Stimulated activated CD4-positive, alpha-beta T cell treated with anti-CD3 and anti-CD28 coated beads, Interleukin-15, amount 100 ng/mL, for 1 hour (primary cell): ENCODE measurements at places on chromosomes 5 and 9.

- no peak for DNase-seq
Observed at GRCh38 chr9:138111607-138112006, 234.0 kb downstream of the CACNA1B start.

- no peak for DNase-seq
Observed at GRCh38 chr9:122370869-122371755, at the start of gene PTGS1. TSS of gene PTGS1 (plus strand) at chr9:122371024. CDS start at chr9:122371085, 61 bp downstream.

DNA sequence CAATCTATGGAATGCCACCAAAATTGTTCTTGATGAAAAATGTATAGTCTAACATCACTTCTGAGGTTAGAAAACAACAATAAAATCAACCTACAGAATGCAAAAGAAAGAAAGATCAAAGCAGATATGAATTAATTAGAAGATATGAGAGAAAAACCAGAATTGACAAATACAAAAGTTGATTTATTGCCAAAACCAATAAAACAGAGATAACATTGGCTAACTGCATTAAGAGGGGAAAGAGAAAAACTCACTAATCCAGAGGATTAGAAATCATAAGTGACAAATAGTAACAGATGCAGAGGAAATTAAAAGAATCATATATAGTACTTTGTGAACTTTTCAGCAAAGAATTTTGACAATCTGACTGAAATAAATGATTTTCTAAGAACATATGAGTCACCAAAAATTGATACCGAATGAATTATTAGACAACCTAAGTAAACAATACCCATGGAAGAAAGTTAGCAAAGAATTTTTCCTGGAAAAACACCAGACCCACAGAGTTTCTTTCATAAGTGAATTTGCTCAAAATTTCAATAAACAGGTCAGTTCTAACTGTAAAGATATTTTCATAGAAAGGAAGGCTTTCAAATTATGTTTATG, 167.7 kb downstream of the AOPEP start:
- DNase-seq, result no peak

GRCh38 chr5:18403941-18404438, 769.7 kb downstream of the TAF11L14 start:
- no peak for DNase-seq

DNA sequence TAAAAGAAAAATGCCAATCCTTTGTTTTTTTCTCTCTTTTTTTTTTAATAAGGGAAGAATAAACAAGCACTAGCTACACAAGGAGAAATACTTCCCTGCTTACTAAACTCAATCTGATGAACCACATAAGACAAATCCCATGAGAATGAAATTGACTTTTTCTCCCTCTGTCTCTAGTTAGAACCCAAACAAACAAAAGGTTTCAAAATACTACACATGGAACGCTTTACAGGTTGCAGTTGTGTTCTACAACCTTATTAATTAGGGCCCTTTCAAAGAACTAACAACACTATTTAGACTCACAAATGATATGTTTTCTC, 124.5 kb downstream of the PDE4D start:
- DNase-seq, result no peak

- no peak for DNase-seq
Observed at GRCh38 chr9:129596541-129597331, 24.2 kb downstream of the C9orf50 start.

DNA sequence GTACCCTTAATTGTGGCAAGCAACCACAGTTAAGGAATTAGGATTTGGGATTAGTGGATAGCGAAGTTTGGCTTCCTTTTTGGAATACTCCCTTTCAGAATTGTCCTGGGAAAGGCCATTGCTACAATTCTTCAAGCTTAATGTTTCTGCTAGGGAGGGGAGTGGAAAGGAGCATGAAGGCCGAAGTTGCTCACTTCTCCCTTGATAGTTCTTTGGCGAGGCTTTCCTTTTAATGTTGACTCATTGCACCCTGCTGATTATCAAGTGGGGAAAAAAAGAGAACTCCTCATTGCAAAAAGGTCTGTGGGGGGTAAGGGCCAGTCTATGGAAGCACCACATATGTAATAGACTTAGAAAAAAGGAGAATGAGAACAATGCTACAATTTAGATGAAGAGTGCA, 30.7 kb downstream of the GRIN3A start:
- DNase-seq, result no peak

DNA sequence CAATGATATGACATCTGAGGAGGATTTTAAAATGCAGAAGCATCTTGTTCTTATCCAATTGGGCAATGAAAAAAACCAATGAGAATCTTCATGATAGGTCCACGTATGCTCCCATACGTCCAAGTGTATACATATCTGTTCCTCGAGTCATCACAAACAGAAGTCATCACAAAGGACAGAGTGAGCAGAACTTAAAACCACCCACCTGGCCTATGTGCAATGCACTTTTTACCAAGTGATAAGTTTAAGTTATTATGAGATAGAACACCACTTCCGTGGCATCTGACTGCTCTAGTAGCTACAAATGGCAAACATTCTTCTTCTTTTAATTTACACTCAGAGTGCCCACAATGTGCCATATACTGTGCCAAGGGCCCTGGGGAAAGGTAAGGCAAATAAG, 82.4 kb downstream of the PPP2R2B start:
- DNase-seq, result no peak

DNA sequence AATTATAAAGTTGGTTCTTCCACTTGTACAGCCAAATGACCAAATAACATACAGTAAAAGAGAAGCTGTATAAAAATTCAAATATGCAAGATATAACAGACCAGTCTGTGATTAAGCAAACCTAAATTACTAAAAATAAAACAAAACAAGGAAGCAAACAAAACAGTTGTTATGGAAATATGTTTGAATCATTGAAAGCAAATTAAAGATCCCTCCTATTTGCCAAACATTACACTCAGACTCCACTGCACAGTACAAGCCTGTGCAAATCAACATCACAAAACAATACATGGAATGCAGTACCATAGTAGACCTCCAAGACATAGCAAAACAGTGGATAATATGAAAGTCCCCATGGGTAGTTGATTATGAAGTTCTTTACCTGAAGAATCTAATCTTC, 288.1 kb upstream of the PTGER4 start:
- no peak for DNase-seq

DNA sequence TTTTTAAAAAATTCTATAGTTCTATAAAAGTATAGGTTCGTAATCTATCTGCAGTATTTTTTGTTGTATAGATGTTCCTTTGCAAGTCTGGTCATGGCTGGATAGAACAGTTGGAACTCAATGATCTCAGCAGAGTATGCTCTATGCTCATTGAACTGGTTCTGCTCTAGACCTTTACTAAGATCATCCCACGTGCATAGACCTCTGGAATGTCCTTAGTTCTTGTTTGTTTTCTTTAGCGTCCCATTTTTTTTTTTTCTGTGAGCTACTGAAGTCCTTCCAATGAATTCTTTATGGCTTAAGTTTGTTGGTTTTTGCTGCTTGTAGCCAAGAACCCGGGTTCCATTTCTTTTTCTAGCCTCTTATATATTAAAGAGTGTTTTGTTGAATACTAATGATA, 3.5 kb downstream of the TMEM38B start:
- DNase-seq, result no peak

DNA sequence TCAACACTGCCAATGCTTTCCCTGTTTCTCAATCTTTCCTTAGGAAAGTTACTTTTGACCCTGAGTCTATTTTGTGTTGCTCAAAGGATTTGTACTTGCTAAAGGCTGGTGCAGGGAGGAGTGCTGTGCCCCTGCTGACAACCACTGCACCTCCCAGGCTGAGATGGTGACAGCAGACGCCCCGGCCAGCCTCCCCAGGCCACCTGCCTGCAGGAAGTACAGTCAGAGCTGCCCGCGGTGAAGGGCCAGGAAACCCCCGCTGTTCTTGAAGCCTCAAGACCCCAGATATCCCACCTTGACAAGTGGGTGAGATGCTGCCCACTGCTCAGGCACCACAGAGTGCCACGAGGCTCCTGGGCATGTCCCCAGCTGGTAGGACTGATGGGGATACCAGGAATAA, 44.2 kb upstream of the CKMT2 start:
- DNase-seq, result no peak

GRCh38 chr5:65654713-65655112, 29.9 kb downstream of the SHLD3 start:
- DNase-seq, result no peak
